Epithelial cell of proximal tubule (primary cell): ENCODE measurements at places on chromosomes 7 and 10. TPM values are rescaled to one million over a fixed set of nuclear protein-coding genes. Genes with fewer than 3 reads are reported as not detected.

DNA sequence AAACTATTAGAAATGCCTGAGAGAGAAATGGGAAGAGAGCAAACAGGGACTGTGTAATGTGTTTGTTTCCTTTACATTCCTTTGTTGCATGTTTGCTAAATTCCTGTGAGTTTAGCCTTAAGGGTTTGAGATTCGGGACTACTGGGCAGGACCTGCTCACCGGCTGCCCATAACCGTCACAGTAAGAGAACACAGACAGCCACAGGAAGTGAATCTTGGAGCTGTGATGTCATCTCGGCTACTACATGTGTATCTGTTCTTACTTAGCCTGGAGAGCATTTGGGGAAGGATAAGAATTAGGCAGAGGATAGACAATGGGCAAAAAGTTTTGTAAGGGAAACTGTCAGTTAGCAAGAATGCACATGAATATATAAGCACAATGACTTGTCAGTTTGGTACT is 485.1 kb upstream of the KLF6 start:
- no peak for DNase-seq

PPP1R9A gene
- 11.7 and 14.1 TPM in 2 replicates for total RNA-seq

UNCX gene
- total RNA-seq = 0.65 and 1.7 TPM in 2 replicates

LRRC17 gene
- total RNA-seq = 7.8 and 32.3 TPM in 2 replicates

DNA sequence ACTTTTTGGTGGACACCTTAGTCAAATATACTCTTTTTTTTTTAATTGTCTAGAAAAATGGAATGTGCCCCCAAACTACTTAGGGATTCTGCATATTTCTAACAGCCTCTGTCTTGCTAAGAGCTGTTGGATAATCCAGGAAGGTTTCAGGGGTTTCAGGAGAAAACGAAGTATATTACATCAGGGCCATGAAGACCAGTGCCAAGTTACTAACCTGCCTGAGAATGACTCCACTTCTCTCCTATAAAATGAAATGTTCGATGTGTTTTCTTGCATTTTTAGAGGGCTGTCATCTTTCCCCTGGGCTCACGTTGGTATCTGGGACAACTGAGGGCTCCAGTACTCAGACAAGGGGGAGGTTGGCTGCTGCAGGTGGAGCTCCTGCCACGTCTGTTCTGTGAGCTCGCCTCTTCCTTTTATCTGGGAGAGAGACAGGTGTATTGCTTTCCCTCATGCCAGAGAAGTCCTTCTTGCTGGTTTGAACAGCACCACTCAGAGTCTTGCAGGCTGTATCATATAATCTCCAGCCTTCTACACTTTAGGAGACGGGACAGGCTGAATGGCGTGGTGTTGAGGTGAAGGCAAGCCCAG is 71.3 kb downstream of the CAMK1D start:
- DNase-seq = no peak

DNA sequence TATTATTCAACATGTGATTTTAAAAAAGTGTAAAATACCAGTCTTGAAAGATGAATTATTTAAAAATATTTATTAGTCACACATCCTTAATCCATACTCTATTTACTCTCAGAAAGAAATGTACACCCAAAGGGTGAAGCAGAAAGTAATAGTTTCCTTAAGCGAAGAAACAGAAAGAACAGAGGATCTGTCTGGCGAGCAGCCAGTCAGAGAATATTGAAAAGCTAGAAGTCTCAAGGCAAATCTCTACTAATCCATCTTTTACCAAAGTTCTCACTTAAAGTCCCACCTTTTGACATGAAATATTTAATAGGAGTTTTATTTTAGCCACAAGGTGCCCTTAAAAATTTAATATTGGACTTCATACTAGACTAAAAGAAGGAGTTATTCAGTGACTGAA is 46.7 kb downstream of the MKX start:
- no peak for DNase-seq

DNA sequence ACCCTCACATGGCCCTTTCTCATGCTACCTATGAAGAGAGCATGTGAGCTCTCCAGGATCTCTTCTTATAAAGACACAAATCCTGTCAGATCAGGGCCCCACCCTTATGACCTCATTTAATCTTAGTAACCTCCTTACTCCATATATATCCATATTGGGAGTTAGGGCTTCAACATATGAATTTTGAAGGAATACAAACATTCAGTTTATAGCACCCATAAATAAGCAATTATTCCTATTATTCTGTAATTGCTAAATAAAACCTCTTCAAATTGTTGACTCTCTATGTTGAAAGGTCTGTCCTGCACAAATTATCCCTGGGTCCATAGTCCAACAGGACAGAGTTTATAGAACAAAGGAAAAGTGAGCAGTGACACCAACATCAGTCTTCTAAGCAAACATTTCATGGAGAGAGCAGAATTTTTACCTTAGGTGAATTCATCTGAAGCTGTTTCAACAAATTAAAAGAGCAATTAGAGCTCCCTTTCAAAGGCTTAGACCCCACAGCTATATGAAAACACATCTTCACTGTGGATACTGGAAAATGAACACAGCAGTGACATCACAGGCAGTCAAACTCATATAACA is 12.2 kb downstream of the DOCK4 start:
- DNase-seq = no peak

DNA sequence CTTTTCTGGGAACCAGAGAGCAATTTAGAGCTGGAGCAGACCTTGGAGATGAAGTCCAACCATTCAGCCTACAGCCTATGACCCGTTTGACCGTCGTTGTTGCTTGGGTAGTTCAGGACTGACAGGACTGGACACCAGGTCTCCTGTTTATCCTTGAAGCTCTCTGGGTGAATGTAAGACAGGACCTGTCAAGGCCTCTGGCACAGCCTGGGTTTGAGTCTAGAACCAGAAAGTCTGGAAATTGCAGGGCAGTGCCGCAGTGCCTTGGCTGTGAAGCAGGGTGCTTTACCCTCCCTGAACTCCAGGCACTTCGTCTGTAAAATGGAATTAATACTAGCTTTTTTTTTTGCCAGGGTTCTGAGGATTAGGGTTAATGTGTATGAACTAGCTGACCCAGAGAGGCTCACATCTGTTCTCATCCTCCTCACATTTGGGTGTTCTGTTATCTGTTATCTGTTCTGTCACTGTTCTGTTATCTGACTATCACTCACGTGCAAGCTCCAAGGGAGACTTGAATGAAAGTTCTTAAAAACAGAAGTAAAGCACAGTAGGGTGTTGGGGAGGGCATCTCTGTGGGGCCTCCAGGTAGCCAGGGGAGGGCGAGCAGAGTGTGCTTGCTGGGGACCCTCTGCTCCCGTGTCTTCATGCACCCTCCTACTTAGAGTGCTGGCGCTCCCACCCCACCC is 9.9 kb downstream of the BLVRA start:
- DNase-seq = no peak

DNA sequence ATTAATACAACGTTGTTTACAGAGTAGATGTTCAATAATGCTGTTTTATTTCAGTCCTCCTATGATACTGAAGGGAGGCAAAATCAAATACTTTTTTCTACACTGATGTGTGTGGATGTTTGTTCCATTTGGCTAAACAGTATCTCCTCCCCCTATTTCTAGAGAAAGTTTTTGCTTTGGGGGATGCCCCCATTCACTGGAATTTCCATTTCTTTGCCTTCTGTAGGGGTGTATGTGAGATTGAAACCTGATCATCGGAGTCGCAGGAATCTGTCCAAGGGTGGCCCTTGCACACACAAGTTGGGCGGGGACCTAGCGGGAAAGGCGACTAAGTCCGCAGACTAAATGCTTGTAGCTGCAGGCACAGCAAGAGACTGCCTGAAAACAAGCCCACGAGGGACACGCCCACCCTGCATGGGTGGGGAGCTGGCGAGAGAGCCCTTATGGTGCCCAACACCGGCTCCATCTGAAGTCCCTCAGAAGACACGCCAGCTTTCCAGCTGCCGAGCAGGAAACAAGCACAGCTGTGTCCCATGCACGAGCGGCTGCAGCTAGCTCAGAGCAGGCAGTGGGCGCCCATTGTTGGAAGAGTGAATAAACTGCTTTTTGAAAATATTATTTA is 58.0 kb downstream of the ESYT2 start:
- DNase-seq = no peak

DNA sequence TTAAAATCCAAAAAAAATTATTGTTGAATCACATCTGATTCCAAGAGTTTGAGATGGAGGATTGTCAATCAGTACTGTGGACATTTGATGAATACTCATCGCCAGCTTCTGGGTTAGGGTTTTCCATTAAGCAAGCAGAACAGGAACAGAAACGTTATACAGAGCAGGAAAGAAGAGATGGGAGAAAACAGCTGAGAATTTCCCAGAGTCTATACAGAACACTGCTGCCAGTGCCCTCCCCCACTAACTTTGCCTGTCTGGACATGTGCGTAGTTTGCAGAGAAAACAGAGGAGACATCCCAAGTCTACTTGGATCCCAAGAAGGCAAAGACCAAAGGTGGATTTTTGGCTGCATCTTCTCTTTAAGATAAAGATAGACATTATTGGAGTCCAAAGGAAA is 19.0 kb downstream of the C10orf90 start:
- no peak for DNase-seq

- DNase-seq = no peak
Measured at GRCh38 chr7:40099837-40100236, 34.6 kb downstream of the MPLKIP start.

ZNF783 gene
- 4.8 and 5.4 TPM in 2 replicates for total RNA-seq

GRCh38 chr10:120069700-120070099 is 177.2 kb downstream of the SEC23IP start:
- DNase-seq = no peak

- DNase-seq = no peak
Measured at GRCh38 chr7:142308918-142309317, 51.1 kb upstream of the PRSS58 start.

DNA sequence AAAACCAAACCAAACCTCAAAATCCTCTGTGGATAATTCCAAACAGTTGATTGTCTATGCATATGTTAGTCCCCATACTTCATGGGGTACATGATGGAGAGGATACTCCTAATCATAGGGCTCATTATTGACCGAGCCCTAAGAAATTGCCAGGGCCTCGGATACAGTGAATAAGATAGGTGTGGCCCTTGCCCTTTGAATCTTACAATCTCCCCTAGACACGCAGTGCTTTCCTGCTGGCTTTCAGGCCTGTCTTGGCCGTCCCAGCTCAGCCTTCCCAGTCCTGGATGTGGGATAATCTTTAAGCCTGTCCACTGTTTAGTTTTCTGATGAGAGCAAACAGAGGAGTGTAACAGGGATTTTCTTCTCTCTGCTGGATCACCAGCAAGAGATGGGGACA is 161.8 kb downstream of the TMEM178B start:
- no peak for DNase-seq

DNA sequence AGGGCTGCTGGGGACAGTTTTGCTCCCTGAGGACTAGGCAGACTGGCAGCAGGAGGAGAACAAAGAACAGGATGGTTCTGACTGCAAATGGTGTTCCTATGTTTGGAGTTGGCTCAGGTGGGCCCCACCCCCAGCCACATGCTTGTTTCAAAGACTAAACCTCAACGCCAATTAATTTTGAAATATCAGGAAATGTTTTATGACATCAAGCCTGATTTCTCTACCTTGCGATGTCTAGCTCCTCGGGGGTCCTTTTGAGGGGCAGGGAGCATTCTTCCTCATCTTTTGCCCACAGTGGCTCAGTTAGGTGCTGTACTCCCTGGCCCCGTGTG is 4.1 kb upstream of the MYH16 start:
- DNase-seq = no peak

CYP2C19 gene
- not detected in 2 replicates for total RNA-seq

WEE2 gene
- not detected in 2 replicates for total RNA-seq

- no peak for DNase-seq
Measured at GRCh38 chr7:45689011-45689796, 115.0 kb downstream of the ADCY1 start.

DNA sequence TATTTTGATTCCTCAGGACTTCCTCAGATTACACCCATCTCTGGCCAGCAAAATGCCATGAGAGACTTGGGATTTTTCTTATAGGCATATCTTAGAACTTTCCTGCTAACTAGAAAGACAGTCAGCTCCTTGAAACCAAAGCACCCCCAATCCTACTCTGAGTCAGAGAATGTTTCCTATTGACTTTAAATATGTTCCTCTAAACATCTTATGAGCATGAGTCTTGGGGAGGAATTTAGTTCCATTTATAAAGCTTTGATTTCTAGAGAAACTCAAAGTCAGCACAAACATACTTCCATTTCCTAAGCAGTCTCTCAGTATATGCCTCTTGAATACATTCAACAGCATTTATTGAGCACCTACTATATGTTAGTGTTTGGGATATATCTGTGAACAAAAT is 128.5 kb downstream of the INHBA start:
- DNase-seq = no peak
